ENCODE measurements at places on chromosomes 6 and 20.

GRCh38 chr20:8972963-8973705 is 95.8 kb upstream of the PLCB4 start:
- no peak for DNase-seq

- DNase-seq, result no peak
Observed at GRCh38 chr6:68256391-68256790, 378.7 kb upstream of the ADGRB3 start.

- DNase-seq, result no peak
Observed at GRCh38 chr6:18444111-18444510, 57.0 kb downstream of the RNF144B start.

DNA sequence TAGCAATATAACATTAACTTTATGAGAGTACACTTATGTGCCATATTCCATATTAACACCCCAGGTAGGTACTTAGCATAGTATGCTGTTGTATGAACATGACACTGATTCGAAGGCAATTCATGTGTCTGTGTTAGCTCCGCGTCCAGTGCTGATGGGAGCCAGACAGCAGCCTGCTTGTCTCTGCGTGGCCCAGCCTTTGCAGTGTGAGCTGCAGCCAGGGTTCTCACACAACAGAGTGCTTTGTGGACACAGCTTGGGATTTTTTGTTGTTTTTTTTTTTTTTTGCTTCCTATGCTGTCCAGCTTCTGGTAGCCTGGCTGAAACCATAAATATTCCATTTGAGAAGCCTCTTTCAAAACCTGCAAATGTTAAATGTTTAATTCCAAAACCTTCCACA is 350.9 kb downstream of the SMOC2 start:
- DNase-seq, result no peak

- DNase-seq, result no peak
Observed at GRCh38 chr6:10957414-10957886, 70.6 kb downstream of the SYCP2L start.
